ENCODE measurements at places on chromosomes 5 and 9.

DNA sequence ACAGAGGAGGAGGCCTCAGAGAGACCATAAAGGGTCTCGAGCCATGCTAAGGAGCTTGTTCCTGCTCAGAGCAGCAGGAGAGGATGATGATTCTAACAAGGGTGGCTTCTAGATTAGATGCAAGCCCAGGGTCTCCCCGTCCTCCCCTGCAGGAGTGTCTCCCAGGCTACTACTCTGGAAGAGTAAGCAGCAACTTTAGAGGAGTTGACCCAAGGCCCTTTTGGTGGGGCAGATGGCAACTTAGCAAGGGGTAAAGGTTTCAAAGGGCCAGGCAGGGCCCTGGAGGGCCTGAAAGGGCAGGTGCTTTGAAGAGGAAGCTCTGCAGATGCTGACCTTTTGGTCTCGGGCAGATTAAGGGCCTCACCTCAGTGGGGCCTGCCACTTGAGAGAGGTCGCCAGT, 174.9 kb downstream of the GABBR2 start:
- DNase-seq, result no peak

DNA sequence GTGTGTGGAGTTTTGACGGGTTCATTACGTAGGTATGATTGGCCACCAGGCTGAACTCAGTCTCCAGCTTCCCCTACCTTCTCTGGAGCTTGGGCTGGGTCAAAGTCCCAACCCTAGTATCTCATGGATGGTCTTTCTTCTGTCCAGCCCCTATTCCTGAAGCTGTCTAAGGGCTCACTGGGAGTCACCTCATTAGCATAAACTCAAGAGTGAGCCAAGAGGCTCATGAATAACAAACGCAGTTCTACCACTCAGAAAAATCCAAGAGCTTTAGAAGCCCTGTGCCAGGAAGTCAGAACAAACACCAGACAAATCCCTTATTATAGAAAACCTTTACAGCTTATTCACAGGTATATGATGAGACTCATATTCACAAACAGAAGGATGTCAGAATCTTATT, 180.3 kb upstream of the NFIL3 start:
- no peak for DNase-seq

- no peak for DNase-seq
These were observed 419.8 kb upstream of the SMC2 start for GRCh38 chr9:103674271-103674670.

GRCh38 chr9:134778841-134779411, 101.7 kb upstream of the FCN2 start:
- DNase-seq, result peak; percentile 84

GRCh38 chr5:122368510-122369251, 56.6 kb downstream of the SNCAIP start:
- no peak for DNase-seq

DNA sequence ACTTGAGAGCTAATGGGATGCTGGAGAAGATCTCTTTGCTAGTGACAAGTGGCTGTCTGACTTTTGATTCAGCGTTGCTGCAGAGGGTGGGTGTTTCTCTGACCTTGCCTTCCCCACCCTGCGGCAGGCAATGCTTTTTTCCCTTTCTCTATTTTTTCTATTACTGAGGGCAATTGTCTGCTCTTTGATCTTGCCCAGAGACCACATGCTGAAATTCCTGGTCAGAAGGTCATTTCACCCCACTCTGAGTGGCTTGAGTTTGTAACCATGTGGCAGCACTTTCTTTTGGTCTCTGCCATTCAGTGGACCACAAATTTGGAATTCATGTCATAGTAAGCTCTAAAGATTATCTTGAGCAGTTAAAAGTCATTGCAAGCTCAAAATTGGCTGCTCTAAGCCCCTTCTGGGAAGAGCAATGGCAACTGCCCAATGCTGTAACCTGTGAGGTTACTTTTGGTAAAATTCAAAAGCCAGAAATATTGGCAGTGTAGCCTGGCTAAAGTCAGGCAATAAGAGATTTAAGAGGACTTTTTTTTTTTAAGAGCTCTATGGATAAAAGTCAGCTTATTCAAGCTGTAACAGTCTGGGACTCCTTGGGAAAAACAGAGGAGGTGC, 30.4 kb upstream of the MTMR12 start:
- no peak for DNase-seq

GRCh38 chr9:124684169-124684568, 86.9 kb downstream of the NR6A1 start:
- DNase-seq, result no peak

All from right hindlimb (tissue), 1 donor.